NCI-H1930 (cell line): ENCODE measurements at places on chromosomes 1 and 21.

- peak; percentile 35 for DNase-seq
These were observed 65.9 kb downstream of the NDUFS5 start for GRCh38 chr1:39091845-39092645.

- DNase-seq = no peak
These were observed 55.0 kb upstream of the RGS5 start for GRCh38 chr1:163257763-163258162.

- no peak for DNase-seq
These were observed 725 bp downstream of the RTCA start for GRCh38 chr1:100266741-100267140.

- DNase-seq = no peak
These were observed 58.3 kb downstream of the MSH4 start for GRCh38 chr1:75855010-75855409.

- DNase-seq = no peak
These were observed 23.2 kb upstream of the SLC30A1 start for GRCh38 chr1:211601982-211602670.
